ENCODE measurements at places on chromosomes 11 and 22. TPM values are rescaled to one million over a fixed set of nuclear protein-coding genes. Genes with fewer than 3 reads are reported as not detected.
A peak's percentile ranks its signal among the peaks of the same experiment; 100 is the strongest.

- peak; percentile 54 for DNase-seq
Observed at GRCh38 chr11:86978756-86979608, 23.8 kb upstream of the FZD4 start.

GRCh38 chr11:6253197-6253596, 6.4 kb upstream of the CCKBR start:
- no peak for DNase-seq

PRR33 gene
- total RNA-seq, result not detected

DNA sequence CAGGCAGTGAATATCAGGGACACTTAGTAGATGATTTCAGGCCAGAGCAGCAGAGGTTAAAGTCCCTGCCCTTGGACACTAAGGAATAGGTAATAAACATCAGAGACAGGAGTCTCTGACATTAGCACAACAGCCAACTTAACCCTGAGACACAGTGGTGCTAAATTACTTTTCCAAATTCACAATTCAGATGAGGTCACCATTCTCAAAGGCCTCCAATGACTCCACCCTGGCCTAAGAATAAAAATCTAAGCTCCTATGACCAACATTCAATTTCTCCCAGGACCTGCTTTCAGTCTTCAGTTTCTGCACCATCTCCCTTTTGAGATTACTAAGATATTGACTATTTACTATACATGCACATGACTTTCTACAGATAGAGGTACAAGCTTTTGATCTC, 42.0 kb downstream of the BLID start:
- no peak for DNase-seq

- no peak for DNase-seq
Observed at GRCh38 chr11:75028321-75028720, 39.6 kb downstream of the NEU3 start.

CREB3L1 gene
- 0.17 TPM for total RNA-seq

- no peak for DNase-seq
Observed at GRCh38 chr11:109071712-109072524, 350.1 kb upstream of the C11orf87 start.

DNA sequence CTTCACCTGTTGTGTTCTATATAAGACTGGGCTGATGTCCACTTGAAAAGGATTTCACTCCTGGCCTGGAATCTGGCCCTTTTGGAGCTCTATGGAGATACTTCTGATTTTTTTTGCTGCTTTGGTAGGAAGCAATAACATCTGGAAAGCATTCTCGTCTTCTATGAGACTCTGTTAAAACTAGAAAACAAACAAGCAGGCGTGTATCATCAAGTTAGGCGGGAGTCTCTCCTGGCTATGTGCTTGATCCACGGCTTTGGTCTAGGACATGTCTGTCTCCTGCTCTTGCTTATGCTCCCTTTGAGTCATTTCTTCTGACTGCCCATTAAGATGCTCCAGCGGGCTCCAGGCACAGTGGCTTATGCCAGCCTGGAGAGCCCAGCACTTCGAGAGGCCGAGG, 121.4 kb upstream of the TTC12 start:
- DNase-seq, result no peak

PATE4 gene
- not detected for total RNA-seq

Data from OCI-LY7 (cell line).